ENCODE measurements at places on chromosomes 1 and 21.

DNA sequence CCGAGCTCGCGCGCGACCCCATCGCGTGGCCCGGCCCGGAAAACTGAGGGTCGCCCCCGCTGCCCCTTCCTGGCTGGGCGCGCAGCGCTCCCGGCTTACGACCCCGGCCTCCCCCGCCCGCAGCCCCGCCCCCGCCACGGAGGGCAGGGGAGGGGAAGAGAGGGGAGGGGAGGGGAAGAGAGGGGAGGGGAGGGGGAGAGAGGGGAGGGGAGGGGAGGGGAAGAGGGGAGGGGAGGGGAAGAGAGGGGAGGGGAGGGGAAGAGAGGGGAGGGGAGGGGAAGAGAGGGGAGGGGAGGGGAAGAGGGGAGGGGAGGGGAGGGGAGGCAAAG is 6.7 kb upstream of the ANKRD65 start:
- DNase-seq = no peak

GRCh38 chr1:53681977-53682685 is 56.8 kb downstream of the GLIS1 start:
- peak; percentile 39 for DNase-seq

DNA sequence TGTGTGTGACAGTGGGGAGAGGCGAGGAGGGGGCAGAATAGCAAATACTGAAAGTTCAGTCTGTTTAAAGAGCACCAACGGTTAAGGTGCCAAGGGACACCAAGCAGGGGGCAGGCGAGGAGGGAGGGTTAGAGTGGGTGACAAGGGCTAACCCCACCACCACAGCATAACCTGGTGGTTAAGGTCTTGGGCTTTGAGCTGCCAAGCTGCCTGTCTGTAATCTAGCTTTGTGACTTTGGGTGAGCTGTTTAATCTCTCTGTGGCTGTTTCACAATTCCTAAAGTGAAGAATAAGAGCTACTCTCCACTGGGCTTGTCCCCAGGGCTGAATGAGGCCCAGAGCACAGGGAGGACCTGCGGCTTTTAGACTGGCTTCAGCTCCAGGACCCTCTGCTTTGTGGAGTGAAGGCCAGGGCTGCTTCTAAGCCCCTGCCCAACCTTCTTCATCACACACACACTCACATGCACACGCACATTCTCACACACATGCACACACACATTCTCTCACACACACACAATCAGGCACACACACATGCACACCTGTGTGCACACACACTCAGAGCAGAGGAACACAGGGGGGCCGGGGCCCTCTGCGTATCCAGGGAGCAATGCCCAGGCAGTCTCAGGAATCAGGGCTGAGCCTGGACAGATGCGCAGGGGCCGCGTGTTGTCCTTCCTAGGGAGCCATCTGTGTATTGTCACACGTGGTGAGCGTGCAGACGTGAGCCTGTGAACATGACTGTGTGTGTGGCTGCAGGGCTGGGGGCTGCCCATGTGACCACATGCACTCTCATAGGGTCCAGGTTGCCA is 101.6 kb upstream of the TARDBP start:
- no peak for DNase-seq

DNA sequence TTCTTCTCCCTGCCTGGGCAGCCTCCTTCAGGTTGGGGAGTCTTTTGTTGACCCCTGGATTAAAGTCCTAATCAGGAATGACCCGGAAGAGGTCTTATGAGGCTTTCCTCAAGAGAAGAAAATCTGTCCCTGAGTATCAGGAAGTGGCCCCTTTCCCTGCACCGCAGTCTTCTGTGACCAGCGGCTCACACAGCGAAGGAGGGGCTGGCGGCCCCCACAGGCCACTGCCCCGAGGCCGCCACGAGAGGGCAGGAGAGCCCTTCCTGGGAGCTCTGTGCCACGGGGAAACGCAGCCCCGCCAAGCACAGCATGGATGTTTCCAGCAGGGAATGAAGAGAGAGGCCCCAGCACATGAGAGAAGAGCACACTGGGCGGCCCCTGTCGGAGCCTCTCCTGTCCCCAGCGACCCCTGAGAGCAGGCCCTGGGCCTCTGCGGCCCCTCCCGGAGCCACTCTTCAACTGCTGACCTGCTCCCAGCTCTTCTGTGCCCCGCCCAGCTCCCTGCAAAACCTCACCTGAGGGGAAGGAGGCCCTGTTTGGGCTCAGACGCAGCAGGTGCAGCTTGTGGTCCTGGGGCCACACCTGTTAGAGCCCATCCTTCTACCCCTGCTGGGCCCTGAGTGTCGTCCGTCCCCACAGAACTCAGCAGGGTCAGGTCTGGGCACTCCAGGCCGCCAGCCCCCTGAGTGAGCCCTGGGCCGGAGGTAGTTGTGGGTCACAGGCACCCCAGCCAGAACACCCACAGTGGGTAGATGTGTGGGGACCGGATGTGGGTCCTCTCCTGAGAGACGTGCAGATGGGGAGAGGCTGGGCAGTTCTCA is 4.9 kb upstream of the POFUT2 start:
- peak; percentile 79 for DNase-seq

DNA sequence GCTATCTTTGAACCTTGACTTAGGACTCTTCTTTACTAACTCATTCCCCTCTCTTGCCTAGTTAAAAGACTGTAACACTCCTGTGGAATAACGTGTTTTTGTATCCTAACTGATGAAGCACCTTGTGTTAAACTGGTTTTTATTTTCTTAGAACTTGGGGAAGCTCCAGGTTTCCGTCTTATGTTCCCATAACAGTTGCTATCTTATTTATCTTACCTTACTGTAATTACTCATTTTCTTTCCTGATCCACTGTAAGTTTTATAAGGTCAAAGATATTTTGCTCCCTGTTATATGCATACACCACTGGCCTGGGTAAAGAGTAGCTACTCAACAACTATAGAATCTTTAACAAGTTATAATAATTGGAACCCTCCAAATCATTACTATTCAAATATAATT is 43.1 kb downstream of the RPL5 start:
- no peak for DNase-seq

DNA sequence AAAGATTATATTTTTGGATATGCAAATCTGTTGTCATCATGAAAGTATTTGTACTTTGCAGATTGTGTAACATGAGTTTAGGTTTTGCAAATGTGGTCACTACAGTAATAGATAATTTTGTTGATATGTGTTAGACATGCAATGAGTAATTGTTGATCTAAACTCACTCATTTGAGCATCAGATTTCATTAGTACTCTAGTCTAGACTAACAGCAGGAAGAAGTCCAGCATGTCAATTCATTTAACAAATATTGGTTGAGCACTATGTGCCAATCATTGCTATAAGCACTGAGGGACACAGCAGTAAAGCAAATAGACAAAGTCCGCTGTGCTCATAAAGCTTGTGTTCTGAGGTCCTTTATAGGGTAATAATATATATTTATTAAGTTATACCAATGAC is 350.0 kb downstream of the USP25 start:
- DNase-seq = no peak

- no peak for DNase-seq
Measured at GRCh38 chr1:155014709-155015508, 12.3 kb downstream of the ZBTB7B start.

- DNase-seq = no peak
Measured at GRCh38 chr1:218466341-218467010, 121.3 kb downstream of the TGFB2 start.

DNA sequence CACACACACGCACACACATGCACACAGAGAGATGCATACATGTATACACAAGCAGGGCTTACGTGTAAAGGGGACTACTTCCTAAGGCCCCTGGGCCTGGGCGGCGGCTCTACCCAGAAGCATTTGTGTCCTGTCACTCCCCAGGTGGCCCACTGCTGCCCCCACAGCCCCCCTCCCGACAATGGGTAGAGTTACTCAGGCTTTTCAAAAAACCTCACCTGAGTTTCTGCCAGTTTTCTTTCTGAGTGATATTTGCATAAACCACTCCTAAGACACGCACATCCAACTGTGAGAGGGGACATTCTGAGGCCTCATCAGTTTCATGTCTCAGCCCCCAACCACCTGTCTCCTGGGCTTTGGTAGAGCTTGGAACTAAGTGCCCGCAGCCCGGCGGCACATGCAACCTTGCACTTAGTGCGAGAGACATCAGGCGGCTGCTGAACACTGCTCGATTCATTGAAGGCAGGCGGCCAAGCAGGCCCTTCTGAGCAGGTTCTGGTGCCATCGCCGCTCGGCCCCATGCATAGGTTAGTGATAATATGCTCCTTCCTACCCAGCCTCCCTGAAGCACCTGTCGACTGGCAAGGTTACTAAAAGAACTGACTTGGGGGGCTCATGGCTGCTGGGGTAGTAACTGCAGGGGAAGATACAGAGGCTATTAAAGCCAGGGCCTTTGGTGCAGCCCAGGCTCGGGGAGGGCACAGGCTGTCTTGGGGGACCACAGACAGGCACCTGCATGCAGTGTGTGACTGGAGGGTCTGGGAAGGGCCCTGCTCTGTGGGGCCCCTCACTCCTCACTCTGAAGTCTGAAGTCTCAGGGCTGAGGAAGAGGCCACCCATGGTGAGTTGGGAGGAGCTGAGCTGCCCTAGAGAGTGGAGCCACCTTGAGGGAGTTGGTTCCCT is 364.2 kb upstream of the VAMP3 start:
- DNase-seq = no peak

DNA sequence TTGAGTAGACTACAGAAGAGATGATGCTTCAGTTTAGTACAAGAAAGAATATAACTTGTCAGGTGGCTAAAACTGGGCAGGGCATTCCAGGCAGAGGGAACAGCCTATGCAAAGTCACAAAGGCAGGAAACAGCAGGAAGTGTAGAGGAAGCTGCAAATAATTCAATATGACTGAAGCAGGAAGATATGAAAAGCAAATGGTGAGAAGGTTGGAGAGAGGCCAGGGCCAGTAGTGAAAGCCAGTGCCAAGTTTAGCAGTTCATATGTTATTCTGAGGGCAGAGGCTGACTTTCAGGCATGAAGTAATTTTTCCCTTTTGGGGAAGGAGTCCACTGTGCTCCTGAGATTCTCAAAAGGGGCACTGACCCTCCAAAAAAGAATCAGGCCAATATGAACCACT is 8.0 kb upstream of the YBX1 start:
- DNase-seq = no peak

DNA sequence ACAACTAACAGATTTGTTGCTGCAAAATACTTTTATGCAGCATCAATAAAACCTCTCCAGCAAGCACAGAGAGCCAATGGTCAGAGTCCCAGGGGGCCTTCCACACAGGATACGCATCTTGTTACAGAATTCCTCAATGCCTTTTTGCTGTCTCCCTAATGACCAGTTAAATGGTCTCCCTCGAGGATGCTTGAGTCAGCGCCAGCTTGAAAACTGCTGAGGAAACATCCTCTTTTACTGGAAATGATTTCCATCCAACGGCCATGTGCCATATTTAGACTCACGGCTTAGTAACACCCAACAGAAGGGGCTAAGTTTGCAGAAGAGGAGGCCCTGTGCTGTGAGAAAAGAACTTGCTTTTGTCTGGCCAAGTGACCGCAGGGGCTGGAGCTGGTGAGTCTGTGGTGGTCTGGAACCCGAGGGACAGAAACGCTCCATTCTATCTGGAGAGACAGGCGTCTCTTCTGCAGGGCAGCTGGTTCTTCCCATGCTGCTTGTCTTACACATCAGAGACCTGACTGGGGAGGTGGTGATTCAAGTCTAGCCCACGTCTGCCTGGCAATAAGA is 496.4 kb downstream of the SETD4 start:
- no peak for DNase-seq

DNA sequence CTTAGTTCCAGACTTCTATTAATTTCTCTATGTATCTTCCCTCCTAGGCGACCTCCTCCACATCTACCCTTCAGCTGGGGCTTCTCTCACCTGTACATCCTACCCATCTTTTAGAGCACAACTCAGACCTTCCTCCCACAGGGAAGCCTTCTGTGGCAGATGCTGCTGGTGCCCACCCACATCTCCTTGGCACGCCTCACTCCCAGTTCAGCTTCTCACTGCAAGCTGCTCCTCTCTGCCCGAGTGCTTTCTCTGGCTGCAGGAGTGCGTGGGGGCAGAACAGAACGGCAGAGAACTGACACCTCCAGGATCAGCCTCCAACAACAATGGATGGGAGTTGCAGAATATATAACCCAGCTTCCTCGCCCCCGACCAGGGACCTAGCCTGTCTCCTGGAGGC is 36.5 kb downstream of the ZBTB18 start:
- DNase-seq = no peak

- no peak for DNase-seq
Measured at GRCh38 chr1:5456090-5456811, 536.0 kb downstream of the NPHP4 start.

DNA sequence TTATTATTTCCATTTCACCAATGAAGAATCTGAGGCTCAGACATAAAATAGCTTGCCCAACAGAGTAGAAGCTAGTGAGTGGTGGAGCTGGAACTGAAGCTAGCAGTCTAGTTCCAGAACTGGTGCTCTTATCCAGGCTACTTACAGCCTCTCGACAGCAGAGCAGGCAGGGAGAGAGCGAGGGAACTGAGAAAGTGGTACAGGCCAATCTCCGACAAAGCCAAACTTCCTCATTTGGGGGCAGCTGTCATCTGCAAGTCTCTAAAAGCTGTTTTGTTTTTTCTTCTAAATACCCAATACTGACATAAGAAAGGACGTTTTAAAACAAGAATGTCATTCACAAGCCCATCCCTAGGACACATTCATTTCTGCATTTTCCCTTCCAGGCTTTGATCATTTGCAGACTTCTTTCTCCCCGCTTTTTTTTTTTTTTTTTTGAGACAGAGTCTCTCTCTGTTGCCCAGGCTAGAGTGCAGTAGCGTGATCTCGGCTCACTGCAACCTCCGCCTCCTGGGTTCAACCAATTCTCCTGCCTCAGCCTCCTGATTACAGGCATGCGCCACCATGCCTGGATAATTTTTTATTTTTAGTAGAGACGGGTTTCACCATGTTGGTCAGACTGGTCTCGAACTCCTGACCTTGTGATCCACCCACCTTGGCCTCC is 20.0 kb downstream of the YIPF1 start:
- DNase-seq = no peak

DNA sequence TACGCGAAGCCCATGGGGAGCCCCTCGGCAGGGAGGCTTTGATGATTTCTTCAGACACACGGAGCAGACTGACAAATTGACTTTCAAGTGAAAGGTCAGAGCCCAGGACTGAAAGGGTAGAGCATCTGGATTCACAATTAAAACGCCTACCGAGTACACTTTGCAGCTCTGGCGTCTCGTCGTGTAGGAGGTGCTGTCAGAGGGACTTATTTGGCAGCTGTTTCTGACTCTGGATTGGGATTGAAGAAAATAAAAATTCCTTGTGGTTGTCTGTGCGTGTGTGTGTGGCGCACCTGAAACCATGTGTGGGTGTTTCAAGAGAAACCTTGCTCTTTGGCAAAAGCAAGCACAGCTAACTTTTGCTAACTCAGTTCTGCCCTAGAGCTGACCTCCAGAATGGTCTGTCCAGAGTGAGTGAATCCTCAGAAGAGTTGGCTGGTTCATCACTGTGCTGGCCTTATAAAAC is 348.7 kb downstream of the HLX start:
- no peak for DNase-seq

DNA sequence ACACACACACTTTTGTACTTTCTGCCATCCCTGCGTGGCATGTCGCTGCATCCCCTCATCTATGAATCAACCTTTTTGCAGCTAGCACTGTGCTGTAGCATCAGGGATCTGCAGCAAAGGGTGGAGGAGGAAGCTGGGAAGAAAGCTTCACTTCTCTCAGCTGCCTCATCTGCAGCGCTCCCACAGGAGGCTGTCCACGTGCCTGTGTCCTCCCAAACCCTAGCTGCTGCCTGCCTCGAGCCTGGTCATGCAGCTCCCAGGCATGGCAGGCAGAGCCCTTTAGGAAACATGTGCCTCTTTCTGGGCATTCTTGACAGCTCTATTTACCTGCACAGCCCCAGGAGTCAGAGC is 262.1 kb upstream of the SGIP1 start:
- DNase-seq = no peak

GRCh38 chr1:27574871-27575831 is 28.8 kb downstream of the AHDC1 start:
- DNase-seq = no peak
